ENCODE measurements at places on chromosomes 11 and 22. TPM values are rescaled to one million over a fixed set of nuclear protein-coding genes. Genes with fewer than 3 reads are reported as not detected.

Gene HIRA
- polyA plus RNA-seq, result 16.8 TPM

Gene UPK3A
- polyA plus RNA-seq, result 0.11 TPM

Gene RASD2
- polyA plus RNA-seq, result 15.9 TPM

Gene CCDC81
- polyA plus RNA-seq, result 1.2 TPM

Gene SYT12
- 0.39 TPM for polyA plus RNA-seq

Gene OR52N4
- polyA plus RNA-seq, result not detected

- peak; percentile 84 for DNase-seq
These were observed 146.2 kb upstream of the RASSF10 start for GRCh38 chr11:12862696-12863469.

- peak; percentile 66 for DNase-seq
These were observed 13.9 kb upstream of the TP53AIP1 start for GRCh38 chr11:128956401-128957201.

GRCh38 chr11:95082576-95083001, 7.1 kb upstream of the ENDOD1 start:
- DNase-seq, result no peak

DNA sequence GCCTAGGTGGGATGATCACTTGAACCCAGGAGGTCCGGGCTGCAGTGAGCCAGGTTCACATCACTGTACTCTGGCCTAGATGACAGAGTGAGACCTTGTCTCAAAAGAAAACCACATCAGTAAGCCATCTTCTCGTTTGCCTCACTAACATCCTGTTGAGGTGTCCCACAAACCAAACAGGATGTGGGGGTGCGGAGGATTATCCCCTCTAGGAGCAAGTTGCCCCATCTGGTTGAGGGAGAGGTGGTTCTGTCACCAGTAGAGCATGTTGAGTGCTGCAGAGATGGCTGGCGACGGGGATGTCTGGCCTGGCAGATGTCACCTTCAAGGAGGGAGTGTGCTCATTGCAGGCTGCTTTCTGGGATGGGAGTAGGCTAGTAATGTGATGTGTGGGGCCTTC, 72.4 kb downstream of the ZNRF3 start:
- no peak for DNase-seq

DNA sequence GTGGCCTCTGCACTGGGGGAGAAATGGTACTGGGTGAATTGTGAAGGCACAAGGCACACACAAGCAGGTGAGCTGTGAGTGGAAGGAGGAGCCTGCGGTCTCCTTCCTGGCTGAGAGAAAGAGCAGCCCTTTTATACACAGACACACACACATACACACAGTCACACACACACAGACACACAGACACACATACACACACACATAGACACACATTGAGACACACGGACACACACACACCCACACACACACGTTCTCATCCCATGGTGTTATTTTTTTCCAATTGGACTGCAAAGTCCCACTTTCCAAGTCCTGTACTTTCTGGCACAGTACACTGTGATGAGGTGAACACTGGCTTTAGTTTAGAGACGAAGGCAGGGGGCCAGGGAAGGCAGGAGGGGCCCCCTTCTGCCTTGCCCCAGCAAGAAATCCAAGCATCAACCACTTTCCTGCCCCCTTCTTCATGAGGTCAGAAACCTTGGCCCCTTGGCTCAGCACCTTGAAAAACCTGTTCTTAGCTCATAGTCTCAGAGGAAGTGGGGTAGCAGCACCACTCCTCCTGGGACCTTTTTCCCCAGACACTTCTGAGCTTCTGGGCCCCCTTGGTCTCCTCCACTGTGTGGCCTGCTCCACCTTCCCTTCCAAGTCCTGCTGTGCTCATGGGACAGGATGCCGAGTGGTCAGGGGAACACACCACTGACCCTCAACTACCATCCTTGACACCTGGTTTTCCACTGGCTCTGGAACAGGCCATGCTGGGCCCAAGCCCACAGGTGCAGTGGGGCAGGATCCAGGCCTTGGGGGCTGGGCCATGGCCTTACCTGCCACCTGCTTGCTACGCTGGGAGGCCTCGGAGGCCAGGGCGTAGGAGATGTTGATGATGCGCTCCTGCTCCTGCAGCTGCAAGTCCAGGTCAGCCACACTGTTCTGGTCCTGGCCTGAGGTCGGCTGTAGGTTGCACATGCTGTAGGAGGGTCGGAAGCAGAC, 43.8 kb downstream of the C11orf58 start:
- peak; percentile 58 for DNase-seq

GRCh38 chr11:79397252-79397651, 43.6 kb downstream of the TENM4 start:
- no peak for DNase-seq

- no peak for DNase-seq
These were observed 41.7 kb downstream of the MICAL3 start for GRCh38 chr22:17982572-17983141.

GRCh38 chr11:116715383-116715782, 57.4 kb downstream of the BUD13 start:
- no peak for DNase-seq

- DNase-seq, result no peak
These were observed 24.3 kb upstream of the KCNQ1OT1 start for GRCh38 chr11:2724104-2724503.

- DNase-seq, result no peak
These were observed 14.0 kb downstream of the GALNT18 start for GRCh38 chr11:11607772-11608171.
